Neuronal stem cell (in vitro differentiated cells): ENCODE measurements at places on chromosomes 2 and 18.

GRCh38 chr2:127673291-127674069, 1.9 kb downstream of the LIMS2 start:
- DNase-seq, result no peak

DNA sequence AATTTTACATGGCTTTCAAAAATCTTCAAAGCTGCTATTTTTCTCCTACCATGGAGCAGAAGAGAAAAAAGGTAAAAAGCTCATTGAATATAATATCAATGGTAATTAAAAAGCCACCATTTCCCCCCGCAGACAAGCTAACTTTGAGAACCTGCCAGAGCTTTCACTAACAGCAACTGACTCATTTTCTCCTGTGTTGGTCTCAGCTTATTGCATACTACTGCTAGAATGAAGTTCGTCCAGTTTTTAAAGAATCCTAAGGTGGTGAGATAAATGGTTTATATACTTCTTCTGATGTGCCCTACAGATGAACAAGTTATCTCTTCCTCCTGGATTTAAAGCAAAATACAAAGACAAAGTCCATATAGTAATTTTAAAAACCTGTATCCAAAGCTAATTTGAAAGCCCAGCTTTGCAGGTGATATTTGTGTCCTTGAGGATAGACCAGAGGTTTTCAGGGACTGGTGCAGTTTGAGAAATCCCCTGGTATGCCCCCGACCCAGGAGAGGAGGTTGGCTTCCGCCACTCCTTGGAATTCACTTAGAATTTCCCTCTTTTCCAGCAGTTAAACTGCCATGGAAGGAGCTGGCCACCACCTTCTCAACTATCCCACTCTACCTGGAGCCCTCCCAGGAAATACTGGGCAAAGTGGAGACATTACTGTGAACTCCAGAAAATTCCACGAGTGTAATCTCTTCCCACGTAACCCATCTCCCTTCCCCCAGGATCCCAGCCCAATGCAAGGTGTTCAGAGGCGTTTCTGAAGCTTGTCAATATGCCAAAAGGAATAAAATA, 17.5 kb downstream of the YPEL5 start:
- DNase-seq, result no peak

GRCh38 chr2:138210487-138210886, 246.2 kb downstream of the HNMT start:
- no peak for DNase-seq

- no peak for DNase-seq
Measured at GRCh38 chr2:233832414-233832813, 21.9 kb downstream of the HJURP start.

- no peak for DNase-seq
Measured at GRCh38 chr2:172021955-172022354, 22.2 kb downstream of the METAP1D start.

- no peak for DNase-seq
Measured at GRCh38 chr2:151486053-151486452, 76.4 kb downstream of the RIF1 start.

GRCh38 chr2:178069551-178069950, 3.0 kb downstream of the PDE11A start:
- no peak for DNase-seq

DNA sequence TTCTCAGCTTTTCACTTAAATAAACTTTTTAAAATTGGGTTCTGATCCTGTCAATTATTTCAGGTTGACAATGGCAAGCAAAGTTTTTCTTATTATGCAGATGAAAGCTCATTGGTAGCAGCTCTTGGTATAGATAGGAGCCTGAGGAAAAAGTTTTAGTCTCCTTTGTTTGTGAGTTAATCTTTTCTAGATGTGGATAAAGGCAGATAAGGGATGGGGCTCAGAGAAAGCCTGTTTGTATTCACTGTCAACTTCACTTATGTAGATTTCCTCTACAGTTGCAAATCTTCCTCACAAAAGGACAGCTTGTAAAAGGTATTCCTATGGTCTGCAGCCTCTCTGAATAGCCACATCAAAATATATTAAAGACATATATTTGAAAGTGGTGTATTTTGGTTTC, 224.5 kb upstream of the SPOPL start:
- DNase-seq, result peak; percentile 14

GRCh38 chr2:10971888-10972260, 60.1 kb downstream of the KCNF1 start:
- DNase-seq, result peak; percentile 59

DNA sequence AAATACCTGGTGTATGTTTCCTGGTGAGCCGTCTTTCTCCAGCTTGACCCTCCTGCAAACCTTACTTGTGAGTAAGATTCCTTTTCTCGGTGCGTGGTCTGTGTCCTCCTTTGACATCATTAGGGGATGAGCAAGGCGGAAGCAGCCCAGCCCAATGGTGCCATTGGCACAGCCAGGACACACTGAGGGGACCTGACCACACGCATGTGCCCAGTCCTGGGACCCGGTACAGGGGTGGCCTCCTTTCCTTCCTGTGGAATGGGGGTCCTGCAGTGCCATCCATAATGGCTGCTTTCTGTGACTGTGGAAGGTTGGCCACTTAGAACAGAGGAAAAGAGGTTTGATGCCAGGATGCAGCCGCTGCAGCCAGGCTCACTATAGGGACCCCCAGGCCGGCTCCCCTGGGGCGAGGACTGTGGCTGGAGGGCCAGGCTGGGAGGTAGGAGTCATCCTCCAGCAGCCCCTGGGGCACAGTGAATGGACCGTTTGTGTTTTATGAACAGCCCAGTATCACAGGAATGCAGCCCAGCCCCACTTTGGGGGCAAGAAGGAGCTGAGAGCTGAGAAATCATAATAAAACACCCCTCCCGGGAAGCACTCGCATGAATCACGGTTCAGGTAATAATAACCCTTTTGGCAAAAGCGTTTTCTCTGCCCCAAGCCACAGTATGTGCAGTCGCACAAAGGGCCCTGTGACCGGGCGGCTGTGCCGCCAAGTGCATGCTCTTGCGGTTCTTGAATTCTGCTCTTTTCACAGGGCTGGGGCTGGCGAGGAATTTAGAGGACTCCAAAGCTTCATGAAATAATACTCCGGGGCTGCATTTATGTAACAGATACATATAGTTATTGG, 73.2 kb downstream of the ASB1 start:
- no peak for DNase-seq

- DNase-seq, result no peak
Measured at GRCh38 chr2:163715668-163716067, 20.1 kb downstream of the FIGN start.

- no peak for DNase-seq
Measured at GRCh38 chr2:102453501-102453900, 19.5 kb upstream of the SLC9A4 start.

DNA sequence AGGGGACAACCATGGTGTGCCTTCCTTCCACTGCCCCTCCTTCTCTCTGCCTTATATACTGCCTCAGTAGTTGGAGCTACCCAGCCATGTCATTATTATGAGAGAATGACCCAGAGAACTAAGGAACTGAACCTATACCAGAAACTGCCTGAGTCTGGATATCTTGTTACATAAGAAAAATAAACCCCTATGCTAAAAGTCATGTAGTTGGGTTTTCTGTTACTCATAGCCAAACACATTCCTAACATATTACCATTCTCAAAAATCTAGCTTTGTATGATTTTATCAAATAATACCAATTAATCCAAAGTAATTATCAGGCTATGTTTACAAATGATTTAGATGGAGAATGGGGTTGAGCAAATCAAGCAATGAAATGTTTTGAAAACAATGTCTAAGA, 15.0 kb upstream of the KLF7 start:
- no peak for DNase-seq

- no peak for DNase-seq
Measured at GRCh38 chr2:12317814-12318426, 398.8 kb upstream of the TRIB2 start.

DNA sequence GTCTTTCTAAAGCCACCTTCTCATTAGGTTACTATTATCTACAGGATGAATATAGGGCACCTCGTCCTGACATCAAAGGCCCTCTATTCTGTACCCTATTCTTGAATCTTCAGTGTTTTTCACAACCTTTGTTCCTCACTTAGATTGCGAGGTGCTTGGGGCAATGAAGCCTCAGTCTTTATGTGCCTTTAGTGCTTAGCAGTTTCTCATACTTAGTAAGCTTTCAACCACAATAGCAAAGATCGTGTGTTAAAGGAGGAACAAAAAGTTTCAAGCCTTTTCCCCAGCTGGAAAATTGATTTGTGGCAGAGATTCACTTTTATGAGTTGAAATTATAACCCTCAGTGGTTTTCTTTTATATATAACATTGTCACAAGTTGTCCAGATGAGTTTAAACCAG, 226.9 kb downstream of the MYO3B start:
- DNase-seq, result no peak

DNA sequence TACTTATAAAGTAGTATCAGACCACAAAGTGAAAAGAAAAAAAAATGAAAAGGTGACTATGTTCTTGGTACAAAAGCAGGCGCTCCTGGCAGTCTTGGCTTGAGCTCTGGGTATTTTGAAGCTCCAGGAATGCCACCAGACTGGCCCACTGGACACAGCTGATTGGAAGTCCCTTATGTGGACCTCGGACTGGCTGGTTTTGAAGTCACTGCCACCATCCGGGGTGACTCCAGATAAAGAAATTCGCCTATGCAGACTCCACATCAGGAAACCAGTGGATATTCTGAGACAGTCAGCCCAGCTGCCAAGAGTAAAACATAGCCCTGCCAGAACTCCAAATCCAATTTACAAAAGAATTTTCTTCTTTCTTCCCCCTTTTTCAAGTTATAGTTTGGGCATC, 28.0 kb downstream of the ACKR3 start:
- no peak for DNase-seq

GRCh38 chr2:102010902-102011301, 19.1 kb downstream of the IL1R2 start:
- DNase-seq, result no peak

GRCh38 chr2:11123856-11124759, 31.2 kb upstream of the SLC66A3 start:
- peak; percentile 45 for DNase-seq

DNA sequence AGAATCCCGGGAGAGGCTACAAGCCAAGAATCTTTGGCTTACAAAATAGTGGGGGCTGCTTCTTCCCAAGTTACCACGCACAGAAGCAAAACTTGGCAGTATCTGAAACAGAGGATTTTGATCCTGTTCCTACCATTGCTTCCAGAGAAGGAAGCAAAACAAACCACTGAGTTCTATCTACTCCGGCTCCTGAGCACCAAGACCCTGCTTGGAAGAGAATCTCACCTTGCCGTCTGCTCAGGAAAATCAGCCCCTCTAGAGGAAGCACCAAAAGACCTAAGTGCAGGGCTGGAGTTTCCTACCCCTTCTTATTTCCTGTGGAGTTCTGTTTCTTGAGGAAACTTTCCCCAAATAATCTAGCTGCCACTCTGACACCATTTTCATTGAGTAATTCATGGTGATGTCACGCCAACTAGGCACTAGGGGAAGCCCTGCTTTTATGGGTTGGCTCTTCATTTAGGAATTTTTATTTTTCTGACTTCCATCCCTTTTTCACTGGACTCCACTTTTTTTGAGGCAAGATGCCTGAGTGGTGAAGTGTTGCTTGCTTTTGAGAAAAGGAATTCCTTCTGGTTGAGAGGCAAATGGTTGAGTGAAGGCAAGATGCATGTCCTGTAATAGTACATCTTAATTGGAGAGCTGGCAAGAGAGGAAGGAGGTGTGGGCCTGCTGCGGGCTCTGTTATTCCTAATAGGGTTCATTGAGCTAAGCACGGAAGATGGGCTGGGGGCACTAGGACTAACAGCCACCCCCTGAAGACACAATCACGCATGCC, 36.8 kb upstream of the EML4 start:
- DNase-seq, result no peak

- DNase-seq, result no peak
Measured at GRCh38 chr2:104856973-104857261, 3.0 kb downstream of the POU3F3 start.

DNA sequence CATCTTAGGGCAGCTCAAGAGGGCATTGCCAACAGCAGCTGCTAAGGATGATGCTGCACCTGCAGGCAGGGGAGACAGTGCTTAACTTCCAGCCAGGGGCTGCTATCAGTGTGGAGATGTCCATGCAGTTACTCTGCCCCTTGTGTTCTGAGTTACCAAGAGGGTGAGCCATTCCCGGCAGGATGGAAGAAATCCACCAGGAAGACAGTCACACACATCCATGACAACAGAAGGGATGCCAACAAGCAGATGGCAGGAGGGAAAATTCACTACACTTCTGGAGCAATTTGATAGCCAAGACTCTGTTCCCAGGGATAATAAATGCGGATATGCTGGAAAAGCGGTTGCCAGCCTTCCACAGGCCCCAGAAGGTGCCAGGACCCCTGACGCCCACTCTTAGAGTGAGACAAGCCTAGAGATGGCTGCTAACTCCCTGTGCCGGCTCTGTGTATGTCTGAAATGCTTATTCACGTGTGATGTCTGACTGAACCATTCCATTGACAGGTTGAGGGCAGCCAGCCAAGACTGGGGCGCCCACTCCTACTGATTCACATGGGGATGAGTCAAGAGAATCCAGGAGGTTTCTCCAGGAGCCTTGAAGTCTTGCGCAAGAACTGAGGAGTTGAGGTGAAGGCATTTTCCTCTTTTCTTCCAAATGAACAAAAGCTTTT, 24.5 kb downstream of the LOXHD1 start:
- no peak for DNase-seq

- peak; percentile 6 for DNase-seq
Measured at GRCh38 chr18:68840554-68841263, 42.8 kb downstream of the CCDC102B start.

GRCh38 chr2:178250429-178250828, 56.1 kb downstream of the OSBPL6 start:
- DNase-seq, result no peak

GRCh38 chr18:8990276-8991031, 112.0 kb upstream of the NDUFV2 start:
- no peak for DNase-seq

GRCh38 chr18:74806700-74807416, 209.2 kb downstream of the ZNF407 start:
- no peak for DNase-seq

- peak; percentile 87 for DNase-seq
Measured at GRCh38 chr2:165067643-165068486, 112.5 kb upstream of the SLC38A11 start.

DNA sequence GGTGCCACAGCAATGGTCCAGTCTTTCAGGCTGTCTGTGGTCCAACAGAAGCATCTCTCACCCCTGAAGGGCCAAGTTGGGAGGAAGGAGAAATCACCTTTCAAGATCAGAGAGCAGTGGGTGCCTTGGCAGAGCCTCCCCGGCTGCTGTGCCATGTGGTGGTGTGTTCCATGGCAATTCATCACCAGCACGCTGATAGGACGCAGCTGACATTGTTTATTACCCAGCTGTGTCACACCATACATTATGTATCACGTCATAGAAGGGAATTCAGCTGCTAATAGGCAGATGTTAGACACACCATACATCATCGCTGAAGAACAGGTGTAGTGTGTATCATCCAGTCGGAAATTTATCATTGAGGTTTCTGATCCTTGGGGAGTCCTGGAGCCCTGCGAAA, 29.6 kb upstream of the RPL31 start:
- DNase-seq, result no peak

- no peak for DNase-seq
Measured at GRCh38 chr2:199751492-199752120, 99.4 kb downstream of the FTCDNL1 start.

DNA sequence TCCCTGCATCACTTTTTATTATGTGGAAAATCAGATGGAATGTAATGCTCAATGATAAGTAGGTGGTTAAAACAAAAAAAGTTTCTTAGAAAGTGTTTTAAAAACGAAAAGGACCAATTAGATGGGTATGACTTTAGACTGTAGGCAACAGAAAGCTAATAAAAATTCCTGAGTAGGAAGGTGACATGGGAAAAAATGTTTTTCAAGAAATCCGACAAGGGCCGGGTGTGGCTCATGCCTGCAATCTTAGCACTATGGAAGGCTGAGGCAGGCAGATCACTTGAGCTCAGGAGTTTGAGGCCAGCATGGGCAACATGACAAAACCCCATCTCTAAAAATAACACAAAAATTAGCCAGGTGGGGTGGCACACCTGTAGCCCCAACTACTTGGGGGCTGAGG, 126.1 kb downstream of the THADA start:
- DNase-seq, result no peak
